ENCODE measurements at places on chromosomes 4 and X.
A peak's percentile ranks its signal among the peaks of the same experiment; 100 is the strongest.

DNA sequence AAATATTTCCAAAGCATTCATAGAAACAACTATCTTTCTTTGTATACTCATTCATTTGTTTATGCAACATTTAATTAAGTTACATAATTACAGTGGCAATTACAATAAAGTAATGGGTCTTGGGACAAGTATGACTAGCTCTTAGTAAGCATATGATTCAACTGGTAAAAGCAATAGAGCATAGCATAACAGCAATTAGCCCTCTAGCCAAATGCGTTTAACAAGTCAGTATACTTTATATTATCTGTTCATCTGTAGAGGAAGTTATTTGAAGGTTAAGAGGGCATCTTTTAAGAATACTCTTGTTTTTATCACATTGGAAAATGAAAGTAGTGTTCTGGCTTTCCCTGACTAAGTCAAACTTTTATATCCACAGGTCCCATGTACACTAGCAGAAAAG is 198.1 kb upstream of the UGT8 start:
- DNase-seq, result no peak

DNA sequence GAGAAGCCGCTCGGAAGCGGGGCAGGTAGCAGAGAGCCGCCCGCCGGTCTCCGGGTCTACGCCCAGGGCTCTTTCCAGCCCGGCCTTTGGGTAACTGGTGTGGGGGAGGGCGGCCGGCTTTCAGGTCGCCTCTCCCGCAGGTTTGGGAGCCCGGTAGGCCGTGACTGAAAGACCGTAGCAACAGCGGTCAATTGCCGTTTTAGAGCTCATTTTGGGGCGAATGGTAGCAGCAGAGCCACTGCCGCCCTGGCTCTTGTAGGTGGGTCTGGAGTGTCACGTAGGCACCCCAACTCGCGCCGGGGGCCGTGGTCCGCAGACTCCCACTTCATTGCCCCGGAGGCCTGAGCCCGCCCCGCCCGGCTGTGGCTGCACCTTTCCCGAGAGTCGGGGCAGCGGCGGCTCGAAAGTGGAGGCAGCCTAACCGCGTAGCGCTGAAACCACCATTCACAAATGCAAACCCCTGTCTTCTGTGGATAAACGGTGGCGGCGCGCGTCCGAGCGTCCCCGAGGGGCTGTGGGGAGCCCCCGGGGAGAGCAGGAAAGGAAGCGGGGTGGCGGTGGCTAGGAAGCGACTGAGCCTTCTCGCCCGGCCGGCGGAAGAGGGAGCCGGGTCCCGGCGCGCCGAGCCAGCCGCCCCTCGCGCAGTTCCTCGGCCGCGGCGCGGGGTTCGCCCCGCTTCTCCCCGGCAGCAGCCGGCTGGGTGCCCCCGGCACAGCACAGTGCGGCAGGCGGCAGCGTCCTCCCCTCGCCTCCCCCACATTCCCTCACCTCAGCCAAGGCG is 2185.1 kb upstream of the TENM3 start:
- DNase-seq, result no peak

GRCh38 chr4:39976141-39976944 is 1.4 kb downstream of the PDS5A start:
- peak; percentile 23 for DNase-seq

GRCh38 chrX:130696542-130696941 is 206.5 kb downstream of the ENOX2 start:
- no peak for DNase-seq

DNA sequence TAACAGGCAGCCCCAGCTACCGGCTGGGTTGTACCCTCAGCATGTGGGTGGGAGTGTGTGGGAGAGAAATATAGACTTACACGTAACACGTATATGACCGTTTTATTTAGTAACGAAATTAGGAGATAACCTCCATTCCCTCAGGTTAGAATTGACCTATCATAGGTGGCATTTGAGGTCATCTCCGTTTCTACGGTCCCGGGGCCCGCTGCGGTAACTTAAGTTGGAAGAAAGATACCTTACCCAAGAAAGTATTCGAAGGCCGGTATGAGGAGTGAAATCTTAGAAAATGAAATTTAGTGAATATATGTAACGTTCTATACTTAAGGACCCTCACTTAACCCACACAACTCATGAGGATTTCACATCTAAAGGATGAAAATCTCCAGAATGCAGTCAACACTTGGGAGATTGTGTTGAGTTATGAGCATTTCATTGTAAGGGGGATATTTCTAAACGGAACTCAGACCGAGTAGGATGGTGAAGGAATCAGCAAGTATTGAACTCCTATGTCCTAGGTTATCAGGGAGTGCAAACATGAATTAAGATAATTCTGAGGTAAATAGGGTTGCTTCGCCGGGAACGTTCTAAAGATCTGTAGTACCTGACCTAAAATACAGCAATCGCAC is 891 bp downstream of the CISD2 start:
- no peak for DNase-seq

GRCh38 chr4:176409627-176410026 is 89.9 kb downstream of the SPCS3 start:
- DNase-seq, result no peak

DNA sequence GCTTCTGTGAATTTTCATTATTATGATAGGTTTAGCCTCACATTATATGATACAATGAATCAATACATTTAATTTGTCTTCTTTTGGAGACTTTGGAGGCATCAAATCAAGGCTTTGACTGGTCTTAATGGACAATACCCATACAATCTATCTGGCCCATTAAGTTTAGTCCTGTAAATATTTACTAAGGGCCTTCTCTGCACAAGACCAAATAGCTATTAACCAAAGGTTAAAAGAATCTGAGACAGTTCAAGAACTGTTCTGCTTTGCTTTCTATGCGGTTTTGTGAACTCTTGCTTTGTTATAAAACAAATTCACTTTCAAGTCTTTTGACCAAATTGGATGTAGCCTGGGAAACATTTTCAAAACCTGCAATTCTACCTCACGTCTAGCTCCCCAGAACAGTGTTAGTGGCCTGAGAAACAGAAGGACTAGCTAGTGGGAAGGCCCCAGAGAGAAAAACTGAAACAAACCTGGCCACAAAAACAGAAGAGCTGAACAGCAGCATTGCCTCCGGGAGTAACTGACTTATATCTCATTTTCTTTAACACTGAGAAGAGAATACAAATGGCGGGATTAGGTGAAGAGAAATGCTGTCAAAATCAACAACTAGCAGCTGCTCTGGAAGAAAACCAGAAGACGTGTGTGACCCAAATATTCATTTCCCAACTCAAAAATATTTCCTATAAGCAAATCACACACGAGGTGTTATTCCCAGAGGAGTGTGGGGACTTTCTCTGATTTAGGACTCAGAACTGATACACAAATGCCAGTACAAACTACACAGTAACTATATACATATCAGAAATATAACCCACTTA is 548 bp downstream of the TLR1 start:
- DNase-seq, result no peak

DNA sequence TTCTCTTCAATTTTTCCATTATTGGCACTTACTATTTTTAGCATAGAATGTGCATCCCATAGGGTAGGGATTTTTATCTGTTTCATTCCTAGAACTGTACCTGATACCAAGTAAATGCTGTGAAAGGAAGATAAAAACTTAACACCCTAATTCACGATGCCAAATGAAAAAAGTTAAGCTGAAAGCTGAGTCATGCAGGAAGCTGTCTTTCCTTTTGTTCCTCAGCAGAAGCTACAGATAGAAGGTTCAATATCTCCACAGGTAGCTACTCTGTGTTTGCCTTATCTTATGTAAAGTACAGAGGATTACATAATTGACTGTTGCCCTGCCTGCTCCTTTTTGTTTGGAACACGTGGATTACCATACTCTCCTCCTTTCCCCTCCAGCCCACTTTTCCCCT is 77.0 kb downstream of the LRP2BP start:
- DNase-seq, result no peak

DNA sequence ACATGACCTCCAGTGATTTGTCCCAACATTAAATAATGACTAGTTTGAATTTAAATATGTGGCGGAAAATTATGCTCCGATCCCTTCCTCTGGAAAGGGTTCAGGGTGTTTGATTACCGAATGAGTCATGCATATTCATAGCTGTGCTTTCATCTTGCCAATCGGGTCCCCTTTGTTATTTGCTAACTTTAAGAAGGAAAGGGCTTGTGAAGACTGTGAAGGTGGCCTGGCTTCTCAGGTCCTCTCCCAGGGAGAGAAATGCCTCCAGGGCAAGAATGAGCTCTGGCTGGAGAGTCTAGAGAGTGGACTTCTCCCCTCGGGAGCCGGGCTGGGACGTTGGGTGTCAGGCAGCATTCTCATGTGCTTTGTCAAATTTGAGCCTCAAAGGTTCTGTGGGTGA is 155.5 kb upstream of the PSAPL1 start:
- no peak for DNase-seq

DNA sequence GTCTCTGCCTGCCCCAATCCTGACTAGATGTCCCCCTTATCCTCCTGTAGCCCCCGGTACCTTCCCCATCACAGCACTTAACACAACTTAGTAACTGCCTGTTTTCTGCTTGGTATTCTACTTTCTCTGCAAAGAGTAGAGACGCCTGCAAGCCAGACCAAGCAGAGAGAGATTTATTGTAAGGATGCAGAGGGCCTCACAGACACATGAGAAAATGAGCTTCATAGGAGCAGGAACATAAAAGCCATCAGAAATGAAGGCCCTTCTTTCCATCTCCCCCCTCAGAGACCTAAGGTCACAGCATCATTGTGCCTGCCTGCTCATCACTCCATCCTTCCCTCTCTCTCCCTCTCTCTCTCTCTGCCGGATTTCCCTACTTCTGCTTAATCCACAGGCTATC is 305.7 kb upstream of the NOCT start:
- DNase-seq, result no peak

DNA sequence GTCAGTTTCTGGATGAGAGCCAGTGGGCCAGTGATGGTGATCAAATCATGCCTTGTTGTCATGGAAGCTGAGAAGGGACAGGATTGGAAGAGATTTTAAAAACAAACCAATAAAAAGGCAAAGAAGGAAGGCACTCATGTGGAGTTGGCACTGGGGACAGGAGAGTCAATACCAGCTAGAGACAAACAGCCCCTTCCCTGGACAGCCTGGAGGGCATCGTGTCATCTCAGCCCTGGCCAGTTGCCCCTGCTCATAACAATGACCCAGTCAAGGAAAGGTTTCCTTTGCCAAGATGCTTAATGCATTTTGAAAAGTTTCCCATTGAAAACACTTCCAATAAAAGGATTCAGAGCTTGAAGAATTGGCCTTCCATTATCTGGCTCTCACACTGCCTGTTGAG is 55.5 kb downstream of the SCML1 start:
- no peak for DNase-seq

DNA sequence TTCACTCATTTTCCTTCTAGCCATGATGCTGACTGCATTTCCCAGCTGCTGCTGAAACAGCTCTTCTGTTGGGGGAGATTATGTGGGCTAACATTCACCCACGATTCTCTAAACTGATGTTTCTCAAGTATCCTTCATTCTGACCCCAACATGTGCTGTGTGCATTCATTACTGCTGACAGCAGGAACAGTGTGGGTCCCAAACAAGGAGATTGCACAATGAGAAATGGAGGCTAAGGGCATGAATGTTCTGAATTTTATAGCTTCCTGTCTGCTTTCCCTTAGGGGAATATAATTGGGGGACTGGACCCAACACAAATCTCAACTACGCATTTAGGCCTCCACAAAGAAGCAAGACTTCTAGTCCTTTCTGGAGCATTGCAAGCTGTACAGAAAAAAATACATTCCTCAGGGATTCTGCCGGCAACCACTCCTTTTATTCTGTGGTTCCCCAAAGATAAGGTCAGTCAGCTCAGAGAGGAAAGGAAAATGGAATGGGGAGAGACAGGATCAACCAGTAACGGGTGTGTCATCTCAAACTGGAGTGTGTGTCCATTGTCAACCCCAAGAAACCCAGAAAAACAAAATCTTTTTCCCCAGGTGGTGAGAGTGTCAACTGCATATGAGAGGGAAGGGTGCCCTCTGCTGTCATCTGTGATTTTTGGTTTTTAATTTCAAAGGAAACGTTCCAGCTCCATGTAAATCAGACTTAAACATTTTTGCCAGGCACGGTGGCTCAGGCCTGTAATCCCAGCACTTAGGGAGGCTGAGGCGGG is 81.5 kb upstream of the EGFL6 start:
- peak; percentile 45 for DNase-seq

DNA sequence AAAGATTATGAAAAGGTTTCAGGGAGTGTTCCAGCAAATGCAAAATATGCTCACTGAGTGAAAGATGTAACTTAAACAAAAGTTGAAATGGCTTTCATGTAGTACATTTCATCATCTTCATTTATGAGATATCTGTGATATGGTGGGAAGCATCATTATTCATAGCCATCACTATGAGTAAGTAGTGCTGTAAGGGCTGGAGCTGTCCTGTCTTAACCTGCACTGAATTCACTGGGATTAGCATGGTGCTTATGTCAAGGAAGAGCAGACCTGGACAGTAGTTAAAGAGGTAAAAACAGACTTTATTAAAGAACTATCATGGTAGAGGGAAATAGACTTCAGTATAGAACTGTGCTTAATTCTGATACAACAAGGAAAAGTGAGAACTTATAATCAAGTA is 1347.3 kb downstream of the RPA4 start:
- DNase-seq, result no peak

DNA sequence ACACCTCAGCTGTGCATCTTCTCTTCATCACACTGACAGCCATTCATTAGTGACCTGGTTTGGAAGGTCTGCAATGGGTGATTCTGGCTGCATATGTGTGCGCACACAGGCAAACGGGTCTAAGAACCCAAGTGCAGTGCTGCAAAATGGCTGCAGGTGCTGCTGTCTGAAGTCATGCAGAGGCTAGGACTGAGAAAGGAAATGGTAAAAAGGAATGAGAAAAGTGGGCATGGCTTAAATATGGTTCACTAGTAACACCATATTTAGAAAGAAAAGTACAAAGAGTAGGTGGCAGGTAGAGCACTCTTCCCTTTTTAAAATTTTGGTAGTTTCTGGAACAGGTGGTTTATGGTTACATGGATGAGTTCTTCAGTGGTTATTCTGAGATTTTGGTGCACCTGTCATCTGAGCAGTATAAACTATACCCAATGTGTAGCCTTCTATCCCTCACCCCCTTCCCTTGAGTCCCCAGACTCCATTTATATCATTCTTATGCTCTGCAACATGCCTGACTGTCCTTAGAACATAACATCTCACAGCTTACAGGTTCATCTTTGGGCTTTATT is 78.4 kb downstream of the CCNG2 start:
- DNase-seq, result no peak

GRCh38 chrX:102126863-102127262 is 1.4 kb downstream of the TCEAL2 start:
- DNase-seq, result no peak

DNA sequence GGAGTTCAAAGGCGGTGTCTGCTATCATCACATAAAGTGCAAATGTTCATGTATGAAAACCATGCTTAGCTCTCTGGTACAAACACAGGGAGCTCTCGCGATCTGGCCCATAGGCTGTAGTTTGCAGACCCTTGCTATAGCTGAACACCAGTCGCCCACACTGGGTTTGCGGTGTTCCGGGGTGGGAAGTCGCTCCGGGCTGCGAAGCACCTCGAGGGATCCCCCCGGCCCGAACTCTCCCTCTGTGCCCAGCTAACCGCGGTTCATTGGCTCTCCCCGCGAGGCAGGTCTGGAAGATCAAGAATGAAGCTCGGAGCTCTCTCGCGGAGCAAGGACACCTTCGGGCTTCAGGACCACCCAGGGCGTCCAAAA is 341 bp upstream of the PRPS2 start:
- DNase-seq, result no peak

GRCh38 chr4:106971636-106972035 is 64.5 kb downstream of the DKK2 start:
- DNase-seq, result no peak

- DNase-seq, result no peak
Observed at GRCh38 chrX:91311969-91312368, 122.7 kb upstream of the PABPC5 start.

GRCh38 chrX:120625371-120625770 is 4.5 kb downstream of the C1GALT1C1 start:
- no peak for DNase-seq

- no peak for DNase-seq
Observed at GRCh38 chr4:145957302-145957701, 18.7 kb upstream of the ZNF827 start.
